ENCODE measurements at places on chromosomes 12 and 14.

- no peak for DNase-seq
These were observed 138.5 kb downstream of the ANO6 start for GRCh38 chr12:45354399-45354798.

GRCh38 chr12:24491968-24492367, 456.9 kb downstream of the BCAT1 start:
- no peak for DNase-seq

DNA sequence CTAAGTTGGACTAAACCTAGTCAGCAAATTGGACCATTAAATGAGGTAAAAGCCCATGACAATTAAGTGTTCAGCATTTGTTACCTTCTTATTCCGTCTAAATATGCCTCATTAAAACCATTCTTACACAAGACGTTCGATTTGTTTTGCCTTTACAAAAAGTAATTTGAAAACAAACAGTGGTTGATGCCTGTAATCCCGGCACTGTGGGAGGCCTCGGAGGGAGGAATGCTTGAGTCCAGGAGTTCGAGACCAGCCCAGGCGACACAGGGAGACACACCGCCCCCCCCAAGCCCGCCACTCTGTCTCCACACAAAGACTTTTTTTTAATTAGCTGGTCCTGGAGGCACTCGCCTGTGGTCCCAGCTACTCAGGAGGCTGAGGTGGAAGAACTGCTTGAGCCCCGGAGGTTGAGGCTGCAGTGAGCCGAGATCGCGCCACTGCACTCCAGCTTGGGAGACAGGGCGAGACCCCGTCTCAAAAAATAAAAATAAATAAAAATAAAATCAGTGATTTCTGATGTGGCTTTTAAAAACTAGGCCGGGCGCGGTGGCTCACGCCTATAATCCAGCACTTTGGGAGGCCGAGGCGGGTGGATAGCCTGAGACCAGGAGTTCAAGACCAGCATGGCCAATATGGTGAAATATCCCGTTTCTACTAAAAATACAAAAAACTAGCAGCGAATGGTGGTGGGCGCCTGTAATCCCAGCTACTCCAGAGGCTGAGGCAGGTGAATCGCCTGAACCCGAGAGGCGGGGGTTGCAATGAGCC, 856 bp upstream of the EIF4B start:
- no peak for DNase-seq

DNA sequence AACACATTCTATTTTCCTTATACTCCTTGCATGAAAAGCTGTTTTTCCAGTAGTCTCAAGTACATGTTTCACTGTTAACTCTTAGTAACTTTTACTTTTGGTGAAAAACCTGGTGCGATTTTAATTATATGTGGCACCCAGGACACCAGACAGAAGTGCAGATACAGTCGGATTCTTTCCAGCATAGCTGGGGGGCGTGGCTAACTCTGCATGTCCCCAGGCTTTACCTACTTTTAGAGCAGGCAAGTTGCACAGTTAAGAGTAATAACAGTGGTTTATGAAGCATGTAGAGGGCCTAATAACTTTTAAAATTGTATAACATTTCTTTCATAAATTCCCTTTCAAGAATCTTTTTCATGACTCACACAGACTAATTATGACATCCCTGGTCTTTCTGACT, 70.7 kb downstream of the HSD17B6 start:
- DNase-seq, result no peak

DNA sequence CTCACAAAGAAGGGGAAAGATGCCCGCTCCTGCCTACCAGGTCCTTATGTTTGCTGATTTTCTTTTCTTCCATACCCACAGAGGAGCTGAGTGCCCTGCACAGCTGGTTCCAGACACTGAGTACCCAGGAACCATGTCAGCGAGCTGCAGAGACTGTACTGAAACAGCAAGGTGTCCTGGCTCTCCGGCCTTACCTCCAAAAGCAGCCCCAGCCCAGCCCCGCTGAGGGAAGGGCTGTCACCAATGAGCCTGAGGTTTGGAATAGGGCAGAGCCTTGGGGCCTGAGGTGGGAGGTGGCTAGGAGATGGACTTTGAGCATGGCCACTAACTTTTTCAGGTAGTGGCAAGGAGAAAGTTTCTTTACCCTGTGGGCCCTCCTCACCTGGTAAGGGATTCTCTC, 2.3 kb downstream of the MARS1 start:
- DNase-seq, result no peak

DNA sequence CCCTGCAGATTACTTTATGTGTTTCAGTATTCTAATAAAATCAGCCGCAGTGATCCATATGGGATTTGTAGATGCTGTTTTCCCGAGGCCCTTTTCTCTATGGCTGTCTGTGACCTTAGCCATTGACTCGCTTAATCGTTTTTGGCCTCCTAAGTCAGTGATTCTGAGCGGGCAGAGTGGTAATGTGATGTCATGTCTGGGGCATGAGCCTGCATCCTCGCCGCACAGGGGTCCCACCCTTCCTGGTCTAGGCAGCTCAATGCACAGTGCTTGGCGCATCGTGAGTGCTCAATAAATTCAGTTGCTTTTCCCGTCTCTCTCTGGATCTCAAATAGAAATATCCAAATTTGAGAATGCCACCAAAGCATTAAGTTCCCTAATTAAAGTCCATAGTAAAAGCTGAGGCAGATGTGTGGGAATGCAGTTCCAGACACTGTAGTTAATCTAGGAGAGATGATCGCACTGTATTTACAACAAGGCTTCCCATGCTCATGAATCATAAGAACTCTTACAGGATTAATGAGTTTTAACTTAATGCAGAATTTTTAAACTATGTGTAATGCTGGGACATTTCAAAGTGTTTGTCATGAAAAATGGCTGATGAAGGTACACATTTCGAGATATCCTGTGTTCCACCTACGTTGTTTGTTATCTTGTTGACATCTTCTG, 29.3 kb downstream of the HMGA2 start:
- no peak for DNase-seq

GRCh38 chr14:81589381-81590065, 55.9 kb upstream of the SEL1L start:
- no peak for DNase-seq

- DNase-seq, result no peak
These were observed 63.7 kb upstream of the IFNG-AS1 start for GRCh38 chr12:67925552-67925951.

GRCh38 chr14:97177635-97178034, 380.5 kb downstream of the VRK1 start:
- no peak for DNase-seq

DNA sequence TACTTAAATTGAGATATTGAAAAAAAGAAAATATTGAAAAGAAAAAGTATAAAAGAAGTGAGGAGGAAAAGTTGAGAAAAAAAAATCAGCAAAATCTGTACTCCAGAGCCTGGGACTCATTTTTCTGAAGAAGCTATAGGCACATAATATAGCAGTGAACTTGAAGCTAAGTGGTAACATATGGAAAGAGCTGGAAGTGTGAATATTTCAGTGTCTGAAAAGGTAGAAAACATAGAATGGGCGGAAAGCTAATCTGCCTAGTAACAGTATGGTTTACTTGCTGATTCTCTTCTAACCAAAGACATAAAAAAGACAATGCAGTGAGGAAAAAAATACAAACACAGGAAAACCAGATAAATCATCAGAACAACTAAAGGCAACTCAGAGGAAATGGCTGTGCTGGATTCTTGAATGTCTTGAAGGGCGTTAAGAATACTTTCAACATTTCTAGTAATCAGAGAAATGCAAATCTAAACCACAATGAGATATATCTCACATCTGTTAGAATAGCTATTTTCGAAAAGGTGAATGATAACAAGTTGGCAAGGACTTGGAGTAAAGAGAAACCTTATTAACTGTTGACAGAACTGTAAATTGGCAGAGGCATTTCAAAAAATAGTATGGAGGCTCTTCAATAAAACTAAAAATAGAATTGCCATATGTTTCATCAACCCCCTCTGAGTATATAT, 784.6 kb downstream of the LRFN5 start:
- DNase-seq, result no peak

DNA sequence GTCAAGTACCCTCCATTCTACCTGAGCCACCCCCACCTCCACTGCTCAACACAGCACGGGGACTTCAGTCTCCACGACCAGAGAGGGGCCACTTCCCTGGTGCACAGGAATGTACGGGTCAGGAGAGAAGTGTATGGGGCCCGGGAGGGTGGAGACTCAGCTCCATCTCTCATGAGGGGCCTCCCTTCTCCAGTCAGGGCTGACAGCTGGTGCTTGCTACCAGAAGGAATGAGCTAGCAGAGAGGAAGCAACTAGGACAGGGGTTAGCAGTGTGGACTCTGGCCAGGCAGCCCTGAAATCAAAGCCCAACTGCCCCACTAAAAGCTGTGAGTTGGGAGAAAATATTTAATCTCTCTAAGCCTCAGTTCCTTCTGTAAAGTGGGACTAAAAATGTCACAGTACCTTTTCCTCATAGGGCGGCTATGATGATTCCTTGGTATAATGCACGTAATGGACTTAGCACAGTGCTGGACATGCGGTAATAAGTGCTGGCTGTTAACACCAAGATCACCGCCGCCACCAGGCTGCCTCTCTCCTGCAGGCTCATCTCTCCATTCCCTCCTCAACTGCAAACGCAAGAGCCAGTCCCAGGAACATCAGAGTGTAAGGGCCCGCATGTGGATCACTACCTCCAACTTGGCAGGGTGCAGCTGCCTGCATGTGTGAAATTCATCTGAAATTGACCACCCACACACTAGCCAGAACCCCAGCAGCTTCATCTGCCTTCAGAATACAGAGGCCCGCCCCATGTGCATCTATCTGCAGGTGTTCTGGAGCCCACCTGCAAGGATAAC, 14.6 kb downstream of the ACTN1 start:
- no peak for DNase-seq

DNA sequence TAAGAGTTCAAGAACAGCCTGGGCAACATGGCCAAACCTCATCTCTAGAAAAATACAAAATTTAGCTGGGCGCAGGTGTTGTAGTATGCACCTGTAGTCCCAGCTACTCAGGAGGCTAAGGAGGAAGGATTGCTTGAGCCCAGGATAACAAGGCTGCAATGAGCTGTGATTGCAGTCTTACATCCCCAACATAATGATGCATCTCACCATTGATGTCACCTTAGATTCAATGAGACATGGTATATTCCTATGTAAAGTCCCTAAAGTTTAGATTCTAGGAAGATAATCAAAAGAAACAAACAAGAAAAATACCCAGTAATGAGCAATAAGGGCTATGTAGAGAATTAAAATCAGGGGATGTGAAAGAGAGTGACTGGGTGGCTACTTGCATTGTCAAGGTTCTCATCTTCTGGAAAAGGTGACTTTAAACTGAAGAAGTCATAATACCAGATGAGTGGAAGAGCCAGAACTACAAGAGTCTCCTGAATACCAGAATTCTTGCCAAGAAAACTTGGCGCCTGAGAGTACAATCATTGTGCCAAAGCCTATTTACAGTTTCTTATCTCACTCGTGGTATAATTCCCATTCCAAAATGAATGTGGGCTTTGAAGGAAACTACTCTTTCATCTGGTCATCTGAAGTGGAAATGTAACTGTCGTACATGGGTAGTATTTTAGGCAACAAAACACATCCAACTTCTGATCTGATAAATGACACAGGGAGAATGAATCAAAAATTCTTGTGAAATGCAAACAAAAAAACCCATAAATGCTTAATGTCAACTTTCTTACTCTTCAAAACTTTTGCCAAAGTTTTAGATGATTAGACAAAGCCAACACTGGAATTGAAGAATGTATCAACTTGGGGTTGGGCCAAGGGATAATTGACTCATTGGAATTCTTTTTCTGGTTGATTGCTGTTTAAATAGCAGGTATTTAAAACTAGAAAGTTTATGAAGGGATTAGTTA, 81.1 kb upstream of the ST8SIA1 start:
- no peak for DNase-seq

DNA sequence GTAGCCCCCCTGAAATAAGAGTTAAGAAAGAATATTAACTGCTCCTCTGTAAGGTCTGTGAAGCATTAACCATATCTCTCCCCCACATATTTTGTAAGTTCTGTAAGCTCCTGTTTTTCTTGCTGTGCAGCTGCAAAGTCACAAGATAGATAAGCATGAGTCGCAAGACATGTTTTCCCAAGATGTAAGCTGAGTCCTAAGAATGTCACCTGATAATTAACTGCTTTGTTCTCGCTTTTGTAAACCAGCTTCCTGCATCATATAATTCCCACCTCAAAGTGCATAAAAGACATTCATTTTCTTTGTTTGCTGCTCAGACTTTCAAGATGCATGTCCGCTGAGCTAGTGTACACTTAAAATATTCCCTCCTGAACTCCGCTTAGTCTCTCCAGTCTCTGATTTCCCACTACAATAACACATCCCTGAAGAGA, 27.0 kb upstream of the PHC1 start:
- DNase-seq, result no peak

- DNase-seq, result no peak
These were observed 79.1 kb upstream of the PTGDR start for GRCh38 chr14:52188381-52188780.

GRCh38 chr12:27201169-27201568, 42.9 kb upstream of the STK38L start:
- DNase-seq, result no peak

DNA sequence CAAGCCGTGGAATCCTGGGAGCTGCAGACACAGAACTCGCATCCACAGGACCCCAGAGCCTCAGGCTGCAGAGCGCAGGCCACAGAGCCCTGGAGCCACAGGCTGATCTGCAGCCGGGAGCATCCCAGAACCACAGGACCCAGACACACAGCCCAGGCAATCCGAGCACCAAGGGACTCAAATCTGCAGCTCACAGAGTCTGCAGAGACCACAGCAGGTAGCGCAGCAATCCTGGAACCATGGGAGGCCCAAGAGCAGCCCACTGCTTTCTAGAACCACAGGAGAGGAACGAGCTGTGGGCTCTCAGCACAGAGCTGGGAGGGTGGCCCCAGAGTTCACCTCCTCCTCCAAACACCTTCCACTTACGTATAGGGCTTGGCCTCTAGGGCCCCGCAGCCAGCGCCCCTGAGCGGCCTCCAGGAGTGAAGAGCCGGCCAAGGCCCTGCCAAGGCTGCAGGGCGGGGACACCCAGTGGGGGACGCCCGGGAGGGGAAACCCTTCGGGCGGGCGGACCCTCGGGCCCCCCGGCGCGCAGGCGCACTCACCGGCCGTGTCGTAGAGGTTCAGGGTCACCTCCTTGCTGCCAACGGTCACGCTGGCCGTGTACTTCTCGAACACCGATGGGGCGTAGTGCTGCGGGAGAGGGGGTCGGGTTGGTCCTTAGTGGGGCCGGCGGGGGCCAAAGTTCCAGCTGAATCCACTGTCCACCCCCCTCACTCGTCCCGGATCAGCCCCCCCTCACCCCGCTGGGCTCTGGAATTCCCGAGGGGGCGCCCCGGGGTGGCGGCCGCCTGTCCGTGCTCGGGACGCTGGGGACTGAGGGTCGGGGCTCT, 665 bp downstream of the RHOF start:
- no peak for DNase-seq

GRCh38 chr12:54411391-54412241, 7.5 kb downstream of the ITGA5 start:
- peak; percentile 27 for DNase-seq

DNA sequence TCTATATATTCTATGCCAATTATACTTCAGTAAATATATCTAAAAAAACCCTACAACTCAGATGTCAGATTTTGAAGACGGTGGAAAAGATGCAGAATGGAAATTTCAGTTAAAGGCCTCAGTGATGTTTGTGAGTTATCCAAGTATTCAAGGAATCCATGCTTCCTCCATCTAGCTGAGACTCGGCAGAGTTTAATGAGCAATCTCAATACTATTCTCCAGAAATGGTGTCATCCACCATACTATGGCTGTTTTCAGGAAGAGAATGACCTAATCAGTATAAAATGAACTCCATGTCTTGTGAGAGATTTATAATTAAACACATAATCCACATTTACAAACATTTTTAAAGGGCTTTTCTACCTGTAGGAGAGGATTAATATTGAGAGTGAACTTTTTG, 66.0 kb downstream of the KLHL28 start:
- no peak for DNase-seq

All from stimulated activated CD4-positive, alpha-beta T cell treated with anti-CD3 and anti-CD28 coated beads, Interleukin-1b, Interleukin-23, amount 100 ng/mL, for 1 hour (primary cell).